Fibroblast of lung (primary cell): ENCODE measurements at places on chromosomes 2 and 18. TPM values are rescaled to one million over a fixed set of nuclear protein-coding genes. Genes with fewer than 3 reads are reported as not detected.

GRCh38 chr2:101796825-101797600, 99.5 kb downstream of the MAP4K4 start:
- H3K27me3 ChIP-seq = no peaks in the 10 kb centered on the region
- no peaks in the 10 kb centered on the region for H3K36me3 ChIP-seq
- peaks cover 2% of the 10 kb centered on the region for H3K4me1 ChIP-seq
- H3K4me3 ChIP-seq = no peak overlapping the region

GRCh38 chr2:48069769-48070168, 163.5 kb upstream of the FBXO11 start:
- H3K4me1 ChIP-seq = no peaks in the 10 kb centered on the region
- no peak overlapping the region for H3K4me3 ChIP-seq
- H3K27me3 ChIP-seq = peaks cover 4% of the 10 kb centered on the region
- H3K36me3 ChIP-seq = no peaks in the 10 kb centered on the region
- no peak overlapping the region for H3K27ac ChIP-seq

DNA sequence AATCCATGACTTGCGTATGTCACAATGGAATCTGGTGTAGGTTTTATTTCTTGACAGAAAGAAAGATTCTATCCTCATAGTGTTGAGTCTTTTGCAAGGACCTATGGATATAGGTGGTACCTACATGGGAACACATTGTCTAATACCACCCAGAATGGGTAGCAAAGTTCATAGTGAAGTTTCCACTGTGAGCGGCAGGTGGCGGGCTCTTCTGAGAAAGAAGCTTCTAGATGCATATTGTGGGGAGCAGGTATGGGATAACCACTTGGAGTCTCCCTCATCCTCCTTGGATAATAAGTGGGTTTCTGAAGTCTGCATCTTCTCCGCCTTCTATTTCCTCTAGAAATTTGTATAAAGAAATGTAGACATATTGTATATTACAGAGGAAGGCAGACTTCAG, 44.9 kb downstream of the LINC00305 start:
- H3K36me3 ChIP-seq = no peaks in the 10 kb centered on the region
- DNase-seq = no peak
- H3K4me3 ChIP-seq = no peak overlapping the region
- H3K27ac ChIP-seq = no peak overlapping the region
- H3K27me3 ChIP-seq = no peaks in the 10 kb centered on the region

DNA sequence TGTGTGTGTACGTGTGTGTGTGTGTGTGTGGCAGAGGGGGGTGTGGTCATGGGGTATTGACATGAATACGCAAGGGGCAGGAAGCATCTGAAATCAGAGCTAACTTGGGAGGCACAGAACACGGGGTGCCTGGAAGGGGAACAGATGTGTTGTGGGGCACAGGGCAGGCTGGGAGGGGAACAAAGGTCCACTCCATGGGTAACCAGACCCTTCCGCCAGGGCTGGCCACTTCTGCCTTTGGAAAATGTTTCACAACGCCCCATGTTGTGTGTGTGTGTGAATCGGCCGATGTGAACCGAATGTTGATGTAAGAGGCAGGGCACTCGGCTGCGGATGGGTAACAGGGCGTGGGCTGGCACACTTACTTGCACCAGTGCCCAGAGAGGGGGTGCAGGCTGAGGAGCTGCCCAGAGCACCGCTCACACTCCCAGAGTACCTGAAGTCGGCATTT, at the start of gene SLC11A1:
TSS of gene SLC11A1 (plus strand) at position 358 of the 451 bp plus-strand sequence. CDS start 96 bp downstream, outside the sequence.
- no peak for DNase-seq
- no peaks in the 10 kb centered on the region for H3K36me3 ChIP-seq
- no peak within 1 kb of the TSS for H3K4me3 ChIP-seq
- no peaks in the 10 kb centered on the region for H3K4me1 ChIP-seq

DNA sequence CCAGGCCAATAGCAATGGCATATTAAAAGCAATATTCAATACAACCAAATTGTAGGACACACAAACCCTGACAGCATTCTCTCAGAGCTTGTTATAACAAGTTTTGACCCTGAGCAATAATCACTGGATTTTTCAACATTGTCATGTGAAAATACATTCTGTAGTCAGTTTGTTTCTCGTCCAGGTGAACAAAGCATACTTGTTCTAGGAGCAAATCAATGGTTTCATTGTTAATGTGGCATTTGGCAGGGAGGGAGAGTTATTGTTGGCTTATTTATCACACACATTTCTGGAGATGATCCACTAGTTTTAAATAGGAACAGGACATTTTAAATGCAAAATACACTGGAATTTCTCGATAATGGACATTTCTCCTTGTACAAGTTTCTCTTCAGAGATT, 69.9 kb upstream of the L3MBTL4 start:
- DNase-seq = no peak
- H3K4me1 ChIP-seq = no peaks in the 10 kb centered on the region
- H3K27me3 ChIP-seq = no peaks in the 10 kb centered on the region
- no peaks in the 10 kb centered on the region for H3K36me3 ChIP-seq
- H3K27ac ChIP-seq = no peak overlapping the region

GRCh38 chr18:45590036-45590886, 25.0 kb upstream of the SLC14A2 start:
- H3K4me1 ChIP-seq = peaks cover 20% of the 10 kb centered on the region
- peak; percentile 57 for DNase-seq
- no peaks in the 10 kb centered on the region for H3K27me3 ChIP-seq
- no peaks in the 10 kb centered on the region for H3K36me3 ChIP-seq

DNA sequence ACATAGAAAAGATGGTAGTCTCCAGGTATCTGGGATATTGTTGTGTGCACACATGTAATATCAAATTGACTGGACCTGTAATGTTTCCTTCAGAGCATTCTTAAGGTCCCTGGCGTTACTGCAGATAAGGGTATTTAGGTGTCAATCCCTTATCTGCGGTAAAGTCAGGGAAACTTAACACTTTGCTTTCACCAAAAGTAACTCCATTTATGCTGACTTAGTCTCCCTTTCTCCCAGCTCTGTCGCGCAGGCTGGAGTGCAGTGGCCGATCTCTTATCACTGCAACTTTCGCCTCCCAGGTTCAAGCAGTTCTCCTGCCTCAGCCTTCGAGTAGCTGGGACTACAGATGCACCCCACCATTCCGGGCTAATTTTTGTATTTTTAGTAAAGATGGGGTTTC, 1.8 kb downstream of the CNNM3 start:
- no peaks in the 10 kb centered on the region for H3K36me3 ChIP-seq
- H3K27me3 ChIP-seq = no peaks in the 10 kb centered on the region
- DNase-seq = no peak
- no peak overlapping the region for H3K4me3 ChIP-seq
- H3K27ac ChIP-seq = no peak overlapping the region
- peaks cover 7% of the 10 kb centered on the region for H3K4me1 ChIP-seq

DNA sequence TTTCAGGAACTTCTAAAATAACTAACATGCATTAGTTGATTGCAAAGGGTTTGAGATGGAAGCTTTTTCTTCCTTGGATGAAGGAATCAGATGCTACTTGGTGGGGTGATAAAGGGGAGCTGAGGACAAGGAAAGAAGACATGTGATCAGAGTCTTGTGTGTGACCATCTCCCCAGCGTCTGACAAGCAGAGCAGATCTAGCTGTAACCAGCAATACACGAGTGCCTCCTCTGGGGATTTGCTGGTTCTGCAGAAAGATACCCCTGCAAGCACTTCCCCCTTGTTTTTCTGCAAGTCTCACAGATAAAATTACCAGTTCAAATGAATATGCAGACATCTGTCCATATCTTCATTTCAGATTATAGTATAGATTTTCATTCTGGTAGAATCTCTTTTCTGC, 2.7 kb downstream of the CDH7 start:
- no peaks in the 10 kb centered on the region for H3K27me3 ChIP-seq
- no peak overlapping the region for H3K4me3 ChIP-seq
- no peak overlapping the region for H3K27ac ChIP-seq
- no peaks in the 10 kb centered on the region for H3K4me1 ChIP-seq
- DNase-seq = peak; percentile 5
- no peaks in the 10 kb centered on the region for H3K36me3 ChIP-seq

DNA sequence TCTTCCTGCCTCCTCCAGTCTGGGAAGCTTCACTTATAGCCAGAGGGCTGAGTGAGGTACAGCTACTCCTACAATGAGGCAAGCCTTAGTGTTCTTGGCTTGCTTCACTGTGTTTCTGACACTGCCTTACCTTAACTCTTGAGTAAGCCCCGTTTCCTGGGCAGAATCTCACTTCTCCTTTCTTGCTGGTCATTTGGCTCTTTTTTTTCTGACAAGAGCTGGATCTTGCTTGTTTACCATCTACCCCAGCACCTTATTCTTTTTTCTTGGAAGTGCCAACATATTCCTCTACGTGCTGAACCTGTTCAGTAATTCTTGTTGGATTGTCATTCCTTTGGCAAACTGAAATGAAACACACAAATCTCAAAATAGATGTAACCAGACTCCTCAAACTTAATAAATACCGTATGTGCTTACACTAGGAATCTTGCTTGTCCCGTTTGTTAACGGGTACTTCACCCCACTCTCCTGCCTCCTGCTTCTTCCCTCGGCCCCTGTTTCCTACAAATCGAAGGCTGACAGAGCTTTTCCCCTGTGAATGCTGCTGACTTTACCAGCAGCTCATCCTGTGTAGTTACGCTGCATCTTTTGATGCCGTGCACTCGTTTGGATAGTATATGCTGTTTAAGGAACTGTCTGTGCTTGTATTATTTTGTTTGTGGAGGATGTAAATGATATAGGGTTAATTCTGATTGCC, 132.2 kb downstream of the FMNL2 start:
- H3K36me3 ChIP-seq = no peaks in the 10 kb centered on the region
- no peaks in the 10 kb centered on the region for H3K27me3 ChIP-seq
- no peak overlapping the region for H3K27ac ChIP-seq
- H3K4me3 ChIP-seq = no peak overlapping the region
- peak; percentile 44 for DNase-seq

- DNase-seq = no peak
- no peak overlapping the region for H3K27ac ChIP-seq
- no peaks in the 10 kb centered on the region for H3K27me3 ChIP-seq
- no peak overlapping the region for H3K4me3 ChIP-seq
- no peaks in the 10 kb centered on the region for H3K4me1 ChIP-seq
Measured at GRCh38 chr18:79613186-79613931, 66.2 kb upstream of the CTDP1 start.

GRCh38 chr2:1701556-1702185, 42.6 kb downstream of the PXDN start:
- no peak overlapping the region for H3K4me3 ChIP-seq
- no peaks in the 10 kb centered on the region for H3K27me3 ChIP-seq

GRCh38 chr18:24068945-24069693, 54.6 kb downstream of the TTC39C start:
- no peaks in the 10 kb centered on the region for H3K36me3 ChIP-seq
- H3K27me3 ChIP-seq = no peaks in the 10 kb centered on the region
- no peak overlapping the region for H3K27ac ChIP-seq
- H3K4me3 ChIP-seq = no peak overlapping the region

GRCh38 chr2:75586971-75587370, 26.2 kb upstream of the EVA1A start:
- no peaks in the 10 kb centered on the region for H3K36me3 ChIP-seq
- peaks cover 4% of the 10 kb centered on the region for H3K4me1 ChIP-seq
- H3K4me3 ChIP-seq = no peak overlapping the region
- DNase-seq = no peak
- no peaks in the 10 kb centered on the region for H3K27me3 ChIP-seq

- DNase-seq = no peak
- no peaks in the 10 kb centered on the region for H3K27me3 ChIP-seq
Measured at GRCh38 chr18:70182548-70182947, 22.9 kb downstream of the RTTN start.

DNA sequence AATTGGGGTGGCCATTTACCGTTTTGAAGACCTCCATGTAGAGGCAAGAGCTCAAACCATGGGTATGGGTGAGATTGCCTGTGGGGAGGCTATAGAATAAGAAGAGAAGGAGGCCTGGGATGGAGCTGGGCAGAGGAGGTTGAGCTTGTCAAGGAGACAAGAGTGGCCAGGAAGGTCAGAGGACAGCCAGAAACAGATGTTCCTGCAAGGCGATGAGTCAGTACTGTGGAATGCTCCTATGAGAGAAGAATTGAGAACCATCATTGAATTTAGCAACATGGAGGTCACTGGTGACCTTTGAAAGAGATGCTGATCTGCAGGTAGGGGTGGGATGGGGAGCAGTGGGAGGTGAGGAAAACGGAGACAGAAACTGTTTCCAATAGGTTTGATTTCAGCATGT, 3.5 kb downstream of the ACSL3 start:
- no peaks in the 10 kb centered on the region for H3K27me3 ChIP-seq
- H3K27ac ChIP-seq = no peak overlapping the region
- no peaks in the 10 kb centered on the region for H3K36me3 ChIP-seq
- H3K4me1 ChIP-seq = peaks cover 12% of the 10 kb centered on the region

Gene MPHOSPH10
- 14.7 and 19.3 TPM in 2 replicates for total RNA-seq

Gene TNFAIP6
- 33.1 and 53.8 TPM in 2 replicates for total RNA-seq

Gene MBD2
- total RNA-seq = 17.2 and 43.8 TPM in 2 replicates

Gene SERPINB4
- total RNA-seq = not detected in 2 replicates

Gene CLEC4F
- total RNA-seq = not detected in 2 replicates

Gene CD28
- total RNA-seq = not detected in 2 replicates
